Kidney glomerular epithelial cell (primary cell): ENCODE measurements at places on chromosomes 5 and 9.
A peak's percentile ranks its signal among the peaks of the same experiment; 100 is the strongest.

GRCh38 chr5:111853748-111854147 is 96.8 kb upstream of the NREP start:
- no peak for DNase-seq

- DNase-seq, result peak; percentile 37
Measured at GRCh38 chr5:91176288-91177016, 206.7 kb downstream of the ARRDC3 start.

GRCh38 chr5:1435369-1435768 is 9.9 kb downstream of the SLC6A3 start:
- no peak for DNase-seq

DNA sequence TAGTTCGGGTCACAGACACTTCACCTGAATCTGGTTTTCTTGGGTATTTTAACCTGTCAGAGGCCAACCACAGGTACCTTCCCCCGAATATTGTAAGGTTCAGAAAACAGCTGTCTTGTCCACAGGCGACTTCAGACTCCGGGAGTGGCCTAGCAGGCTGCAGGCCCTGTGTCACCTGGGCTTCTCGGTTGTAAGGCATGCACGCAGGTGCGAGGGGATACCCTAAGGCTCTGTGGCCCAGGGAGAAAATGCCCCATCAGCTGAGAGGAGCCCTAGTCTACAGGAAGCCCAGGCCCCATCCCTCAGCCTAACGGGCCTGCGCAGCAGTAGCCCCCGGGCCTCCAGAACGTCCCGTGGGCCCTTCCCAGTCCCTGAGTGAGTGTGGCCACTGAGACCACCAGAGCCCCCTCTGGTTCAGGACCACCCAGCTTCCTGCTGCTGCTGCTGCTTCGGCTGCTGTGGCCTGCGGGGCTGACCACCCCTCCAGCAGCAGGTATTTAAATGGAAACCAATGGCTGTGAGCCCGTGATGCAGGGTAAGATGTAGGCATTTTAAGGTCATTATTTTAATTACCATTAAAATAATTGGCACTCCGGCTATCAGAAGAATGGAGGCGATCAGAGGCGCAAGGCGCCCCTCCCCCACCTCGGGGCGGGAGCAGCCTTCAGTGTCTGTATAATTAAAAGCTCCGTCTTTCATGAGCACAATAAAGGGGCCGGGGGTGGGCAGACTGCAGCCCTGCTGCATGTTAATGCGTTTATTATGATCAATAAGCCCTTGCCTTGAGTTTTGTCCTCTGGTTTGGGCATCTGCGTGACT is 65.4 kb downstream of the PSMB7 start:
- no peak for DNase-seq

GRCh38 chr9:106478312-106478711 is 384.7 kb upstream of the ZNF462 start:
- no peak for DNase-seq
